HCEC 1CT (cell line): ENCODE measurements at places on chromosomes 6 and 20.

GRCh38 chr6:129124347-129124746, 241.4 kb downstream of the LAMA2 start:
- DNase-seq: no peak

- no peak for DNase-seq
Observed at GRCh38 chr20:64011366-64011779, 24.6 kb upstream of the C20orf204 start.

- DNase-seq: no peak
Observed at GRCh38 chr6:44084231-44085014, 42.8 kb downstream of the MRPL14 start.

DNA sequence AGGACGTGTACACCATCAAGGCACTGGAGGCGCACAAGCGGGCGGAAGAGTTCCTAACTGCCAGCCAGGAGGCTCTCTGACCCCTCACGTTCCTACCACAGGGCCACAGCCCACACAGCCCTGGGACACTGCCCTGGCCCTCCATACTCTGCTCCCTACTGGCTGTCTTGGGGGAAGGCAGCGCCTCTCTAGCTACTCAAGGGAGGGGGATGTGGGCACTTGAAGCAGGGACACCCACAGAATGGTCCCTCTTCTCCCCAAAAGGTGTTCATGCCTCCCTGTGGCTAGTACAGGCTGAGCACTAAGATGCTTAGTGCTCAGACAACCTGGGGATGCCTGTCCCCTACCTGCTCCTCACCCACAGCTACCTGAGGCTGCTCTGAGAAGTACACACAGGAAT, 2.5 kb downstream of the MEA1 start:
- DNase-seq: no peak

DNA sequence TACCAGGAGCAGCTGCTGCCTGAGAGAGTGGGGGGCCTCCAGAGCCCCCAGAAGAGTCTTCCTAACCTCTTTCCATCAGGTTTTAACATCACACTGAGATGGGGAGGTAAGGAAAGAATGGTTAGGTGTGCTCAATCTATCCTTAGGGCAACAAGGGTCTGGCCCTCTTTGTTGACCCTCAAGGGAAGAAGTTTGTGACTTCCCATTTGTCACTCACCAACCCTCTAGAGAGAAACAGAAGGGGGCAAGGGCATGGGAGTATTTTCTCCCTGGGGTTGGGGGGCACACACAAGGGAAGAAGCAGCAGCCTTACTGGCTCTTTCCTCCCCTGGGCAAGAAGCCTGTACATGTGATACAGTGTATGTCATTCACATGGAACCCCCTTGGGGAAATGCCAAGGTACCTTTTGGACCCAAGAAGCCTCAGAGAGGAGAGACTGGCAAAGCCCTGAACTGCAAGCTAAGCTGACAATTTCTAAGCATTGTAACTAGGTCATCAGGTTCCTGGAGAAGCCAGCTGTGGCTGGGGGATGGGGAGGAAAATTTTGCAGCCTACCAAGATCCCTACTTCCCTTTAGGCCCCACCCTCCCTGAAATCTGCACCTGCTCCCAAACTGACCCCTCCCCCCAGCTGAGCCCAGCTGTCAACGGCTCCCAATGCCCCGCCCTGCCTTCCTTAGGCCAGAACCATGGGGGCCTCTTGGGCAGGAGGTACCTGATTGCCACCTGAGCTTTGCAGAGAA, 14.5 kb downstream of the BCL2L1 start:
- no peak for DNase-seq

- DNase-seq: peak; percentile 19
Observed at GRCh38 chr6:28743271-28743789, 180.5 kb downstream of the TRIM27 start.

- DNase-seq: peak; percentile 30
Observed at GRCh38 chr20:19210391-19211155, 1.9 kb upstream of the SLC24A3 start.

GRCh38 chr6:136783495-136784270, 8.6 kb downstream of the MAP3K5 start:
- DNase-seq: no peak

DNA sequence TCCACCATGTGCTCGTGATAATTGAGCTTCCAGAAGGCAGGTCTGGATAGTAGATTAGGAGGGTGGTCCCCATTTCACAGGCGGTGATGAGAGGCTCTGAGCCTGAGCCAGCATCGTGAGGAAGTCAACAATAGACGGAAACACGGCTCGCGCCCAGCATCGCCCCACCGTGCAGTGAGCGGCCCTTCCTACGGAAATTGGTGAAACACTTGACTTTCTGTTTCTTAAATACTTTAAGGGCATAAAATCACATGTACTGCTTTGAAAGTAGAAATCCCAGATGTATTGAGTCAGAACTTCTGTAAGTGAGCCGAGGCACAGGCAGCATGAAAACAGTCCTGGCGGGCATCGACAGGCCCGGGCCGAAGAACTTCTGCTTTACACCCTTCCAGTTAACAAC, 4.3 kb upstream of the KIF25 start:
- no peak for DNase-seq

- DNase-seq: no peak
Observed at GRCh38 chr20:61847986-61848385, 217.7 kb downstream of the TAF4 start.

DNA sequence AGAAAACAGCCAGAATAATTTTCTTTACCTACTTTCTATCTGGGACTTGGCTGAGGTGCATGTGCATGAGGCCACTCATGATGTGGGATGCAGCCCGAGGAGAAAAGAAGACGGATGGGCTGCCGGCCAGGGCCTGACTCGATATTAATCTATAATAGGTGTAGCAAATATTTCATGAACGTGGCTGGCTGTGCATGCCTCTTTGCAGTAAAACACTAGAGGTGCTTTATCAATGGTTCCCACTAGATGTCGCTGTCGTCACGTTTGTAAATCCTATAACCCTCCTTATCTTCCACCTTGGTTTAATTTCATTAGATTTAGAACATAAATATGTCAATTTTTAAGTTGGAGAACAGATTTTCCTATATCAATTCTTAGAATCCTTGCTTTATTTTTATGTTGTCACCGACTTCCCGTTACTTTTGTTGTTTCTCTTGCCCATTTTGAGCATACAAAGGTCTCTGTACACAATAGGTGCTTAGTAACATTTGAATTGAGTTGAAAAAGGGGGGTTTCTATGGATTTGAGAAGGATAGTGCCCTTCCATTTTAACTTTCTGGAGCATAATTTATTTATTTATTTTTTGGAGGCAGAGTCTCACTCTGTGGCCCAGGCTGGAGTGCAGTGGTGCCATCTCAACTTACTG, 19.6 kb upstream of the FERMT1 start:
- peak; percentile 25 for DNase-seq

GRCh38 chr20:56151834-56152233, 96.7 kb upstream of the MC3R start:
- no peak for DNase-seq

- peak; percentile 67 for DNase-seq
Observed at GRCh38 chr6:132007474-132008190, 56.5 kb upstream of the CCN2 start.

GRCh38 chr6:105746130-105746505, 340.0 kb upstream of the PRDM1 start:
- no peak for DNase-seq

DNA sequence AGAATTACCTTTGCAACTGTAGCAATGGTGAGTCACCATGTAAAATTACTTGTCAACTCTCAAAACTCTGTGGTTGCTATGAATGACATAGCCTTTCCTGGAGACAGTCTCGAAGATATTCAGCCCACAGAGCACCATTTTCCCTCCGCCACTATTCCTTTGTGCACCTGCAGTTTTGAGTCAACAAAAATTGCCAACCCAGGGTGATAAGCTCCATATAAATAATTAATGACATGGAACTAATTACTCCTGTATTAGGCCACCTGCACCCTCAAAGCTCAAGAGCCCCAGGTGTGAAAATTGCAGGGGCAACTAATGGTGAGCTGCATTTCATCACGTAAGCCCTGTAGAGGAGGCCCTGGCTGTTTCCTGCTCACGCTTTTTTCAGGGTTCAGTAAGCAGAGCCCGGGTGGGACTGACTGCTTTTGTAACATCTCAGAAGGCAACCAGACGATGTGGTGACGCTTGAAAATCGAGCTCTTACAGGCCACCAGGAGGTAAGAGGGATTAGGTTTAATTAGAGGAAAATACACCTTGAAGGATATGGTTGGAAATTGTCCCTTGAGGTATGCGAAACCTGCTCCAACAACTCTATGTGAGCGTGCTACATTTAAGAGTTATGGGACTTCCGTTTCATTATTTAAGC, 70.8 kb downstream of the BMP2 start:
- DNase-seq: no peak

- DNase-seq: peak; percentile 74
Observed at GRCh38 chr20:61753316-61753942, 312.3 kb downstream of the TAF4 start.

DNA sequence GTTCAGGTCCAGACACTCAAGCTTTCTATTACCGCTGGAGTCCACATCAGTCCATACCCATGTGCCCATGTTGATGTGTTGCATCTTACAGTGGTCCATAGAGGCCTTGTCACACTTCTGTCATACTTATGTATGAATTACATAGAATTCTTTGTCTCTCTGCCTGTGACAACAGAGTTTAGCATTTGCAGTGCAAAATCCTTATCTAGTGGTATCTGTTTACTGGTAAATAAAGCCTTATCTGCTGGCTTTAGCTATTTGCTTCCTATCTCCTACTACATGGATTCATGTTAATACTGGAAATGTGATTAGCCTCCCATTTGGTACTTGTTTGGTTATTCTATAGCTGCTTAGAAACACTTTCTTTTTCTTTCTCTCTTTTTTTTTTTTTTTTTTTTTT, 49.8 kb downstream of the TFAP2B start:
- no peak for DNase-seq

DNA sequence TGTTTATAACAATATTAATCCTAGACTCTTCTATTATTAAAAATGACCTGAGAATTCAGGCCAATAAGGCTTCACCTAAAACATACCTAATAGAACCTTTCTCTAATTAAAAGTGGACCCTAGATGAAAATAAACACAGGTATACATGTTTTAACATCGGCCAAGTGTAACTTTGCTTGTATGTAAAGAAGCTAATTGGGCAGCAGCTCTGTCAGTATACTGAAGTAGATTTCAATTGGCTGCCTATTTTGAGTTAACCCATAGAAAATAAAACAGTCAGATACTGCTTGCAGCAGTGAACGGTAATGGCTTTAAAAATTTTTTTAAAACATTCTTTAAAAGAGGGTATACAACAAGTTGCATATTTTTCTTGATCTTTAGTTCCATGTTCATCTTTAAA, 67.3 kb downstream of the PDSS2 start:
- no peak for DNase-seq

GRCh38 chr6:12776291-12776690, 59.7 kb downstream of the PHACTR1 start:
- DNase-seq: no peak

DNA sequence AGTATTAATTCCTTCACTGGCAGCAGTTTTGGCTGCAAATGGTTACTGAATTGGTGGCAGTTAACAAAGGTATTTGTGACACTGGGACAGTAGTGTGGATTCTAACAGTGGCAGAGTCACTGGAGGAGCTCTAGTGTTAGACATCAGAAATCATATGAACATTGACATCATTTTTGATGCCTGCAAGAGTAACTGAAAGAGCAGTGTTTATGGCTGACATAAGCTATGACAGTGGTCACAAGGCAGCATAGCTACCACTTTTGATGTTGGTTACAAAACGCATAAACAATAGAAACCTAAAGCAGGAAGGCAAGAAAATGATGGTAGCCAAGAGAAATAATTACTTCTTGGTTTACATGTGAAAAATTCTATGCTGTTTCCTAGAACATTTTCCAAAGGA, 326.7 kb upstream of the MAN1A1 start:
- no peak for DNase-seq

DNA sequence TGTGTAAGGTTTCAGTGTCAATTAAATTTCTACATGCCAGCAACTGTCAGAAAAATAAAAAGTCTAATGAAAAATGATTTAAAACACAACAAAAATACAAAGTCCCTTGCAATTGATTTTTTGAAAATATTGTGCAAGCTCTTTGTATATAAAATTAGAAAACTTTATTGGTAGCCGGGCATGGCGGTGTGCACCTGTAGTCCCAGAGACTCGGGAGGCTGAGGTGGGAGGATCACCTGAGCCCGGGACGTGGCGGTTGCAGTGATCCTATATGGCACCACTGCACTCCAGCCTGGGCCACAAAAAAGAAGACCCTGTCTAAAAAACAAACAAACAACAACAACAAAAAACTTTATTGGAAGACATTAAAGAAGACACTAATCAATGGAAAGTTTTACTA, 6.0 kb upstream of the OVOL2 start:
- no peak for DNase-seq

GRCh38 chr20:31967830-31968249, at the start of gene XKR7:
Gene XKR7, plus strand, starts transcription at chr20:31968151. Its CDS starts 25 bp downstream, at chr20:31968176.
- no peak for DNase-seq

DNA sequence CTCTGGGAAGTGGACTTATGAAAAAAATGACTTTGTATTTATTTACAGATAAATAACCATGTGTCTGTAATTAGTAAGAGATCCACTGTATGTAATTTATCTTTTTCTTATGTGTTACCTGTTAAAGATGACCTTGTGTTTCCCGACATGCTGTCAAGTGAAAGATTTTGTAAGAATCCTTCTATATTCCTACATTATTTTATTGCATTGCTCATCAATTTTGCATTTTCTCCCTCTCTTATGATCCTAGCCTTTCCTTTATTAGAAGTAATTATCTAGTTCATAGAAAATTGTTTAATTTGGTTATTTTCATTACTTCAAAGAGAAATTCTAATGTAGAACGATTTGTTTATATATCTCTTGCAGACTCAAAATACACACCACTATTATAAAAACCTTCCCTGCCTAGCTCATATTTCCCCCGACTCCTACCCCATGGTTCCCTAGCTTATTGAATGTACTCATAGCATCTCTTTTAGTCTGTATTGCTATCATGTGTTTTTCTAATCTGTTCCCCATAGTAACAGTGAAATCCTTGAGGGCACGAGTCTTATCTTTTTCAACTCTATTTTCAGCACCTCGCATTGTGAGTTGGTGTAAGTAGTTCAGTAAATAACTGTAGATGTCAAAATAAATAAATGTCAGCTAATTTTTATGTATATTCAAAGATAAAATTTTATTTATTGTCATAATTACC, 774.4 kb downstream of the HDGFL1 start:
- DNase-seq: no peak

DNA sequence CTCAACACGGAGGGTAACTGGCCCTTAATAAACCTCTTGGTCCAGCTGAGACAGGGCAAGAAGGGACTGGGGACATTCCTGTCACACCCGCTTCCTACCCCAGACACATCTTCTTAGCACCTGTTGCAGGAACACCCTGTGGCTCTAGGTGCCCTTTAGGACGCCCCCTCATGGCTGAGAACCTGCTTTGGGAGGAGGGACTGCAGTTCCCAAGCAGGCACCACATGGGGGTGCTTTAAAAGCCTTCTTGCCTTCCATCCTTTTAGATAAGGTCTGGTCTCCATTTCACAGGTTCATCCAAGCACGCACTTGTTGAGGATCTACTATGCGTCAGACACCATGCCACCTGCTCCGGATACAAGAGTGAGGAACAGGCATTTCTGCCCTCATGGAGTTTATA, 26.6 kb downstream of the NSFL1C start:
- peak; percentile 33 for DNase-seq

GRCh38 chr20:47774131-47774777, 11.0 kb downstream of the SULF2 start:
- DNase-seq: no peak
